ENCODE measurements at places on chromosomes 4 and X.

DNA sequence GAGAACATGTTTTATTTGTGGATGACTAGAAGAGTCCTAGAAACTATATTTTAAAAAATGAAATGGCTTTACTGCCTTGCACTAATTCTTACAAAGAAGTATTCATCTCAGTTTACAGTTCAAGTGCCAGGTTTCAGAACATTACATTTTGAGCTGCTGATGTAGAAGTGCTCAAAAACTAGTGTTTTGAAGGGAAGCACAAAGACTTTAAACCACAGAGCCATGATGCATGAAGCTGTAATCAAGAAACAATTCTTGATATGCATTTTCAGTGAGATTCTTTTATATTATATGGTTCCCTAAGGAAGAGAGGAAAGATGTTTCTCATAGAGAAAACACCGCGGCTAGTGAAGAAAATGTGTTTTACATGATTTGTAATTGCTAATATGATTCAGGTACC lies 1163.0 kb downstream of the RAPGEF2 start:
- DNase-seq: no peak

DNA sequence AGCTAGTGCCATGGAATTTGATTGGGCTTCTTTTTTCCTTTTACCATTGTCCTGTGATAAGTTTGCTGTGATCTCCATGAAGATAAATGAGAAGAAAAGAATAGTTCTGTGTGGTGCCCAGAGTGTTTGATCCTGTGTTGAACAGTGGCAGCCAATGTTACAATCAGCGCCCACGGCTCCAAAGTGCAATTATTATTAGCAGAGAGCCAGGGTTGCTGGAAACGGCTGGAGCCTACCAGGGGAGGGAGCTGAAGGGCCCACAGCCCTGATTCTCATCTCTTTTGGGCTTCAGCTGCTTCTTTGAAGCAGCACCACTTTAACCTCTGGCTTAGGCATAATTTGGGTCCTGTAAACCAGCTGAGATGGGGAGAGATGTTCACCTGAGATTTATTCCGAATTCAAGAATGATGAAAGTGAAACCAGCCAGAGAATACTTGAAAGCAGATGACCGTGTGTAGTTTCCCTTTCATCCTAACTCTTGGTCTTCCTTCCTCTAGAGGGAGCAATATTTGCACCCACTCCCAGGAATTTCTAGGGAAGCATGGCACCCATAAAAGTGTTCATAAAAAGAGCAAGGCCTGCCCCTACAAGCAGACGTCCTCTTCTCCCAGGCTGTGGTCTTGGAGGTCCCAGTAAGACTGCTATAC lies 298.3 kb downstream of the EVC2 start:
- no peak for DNase-seq

GRCh38 chrX:119147486-119147885 lies 19.9 kb upstream of the KIAA1210 start:
- DNase-seq: no peak

DNA sequence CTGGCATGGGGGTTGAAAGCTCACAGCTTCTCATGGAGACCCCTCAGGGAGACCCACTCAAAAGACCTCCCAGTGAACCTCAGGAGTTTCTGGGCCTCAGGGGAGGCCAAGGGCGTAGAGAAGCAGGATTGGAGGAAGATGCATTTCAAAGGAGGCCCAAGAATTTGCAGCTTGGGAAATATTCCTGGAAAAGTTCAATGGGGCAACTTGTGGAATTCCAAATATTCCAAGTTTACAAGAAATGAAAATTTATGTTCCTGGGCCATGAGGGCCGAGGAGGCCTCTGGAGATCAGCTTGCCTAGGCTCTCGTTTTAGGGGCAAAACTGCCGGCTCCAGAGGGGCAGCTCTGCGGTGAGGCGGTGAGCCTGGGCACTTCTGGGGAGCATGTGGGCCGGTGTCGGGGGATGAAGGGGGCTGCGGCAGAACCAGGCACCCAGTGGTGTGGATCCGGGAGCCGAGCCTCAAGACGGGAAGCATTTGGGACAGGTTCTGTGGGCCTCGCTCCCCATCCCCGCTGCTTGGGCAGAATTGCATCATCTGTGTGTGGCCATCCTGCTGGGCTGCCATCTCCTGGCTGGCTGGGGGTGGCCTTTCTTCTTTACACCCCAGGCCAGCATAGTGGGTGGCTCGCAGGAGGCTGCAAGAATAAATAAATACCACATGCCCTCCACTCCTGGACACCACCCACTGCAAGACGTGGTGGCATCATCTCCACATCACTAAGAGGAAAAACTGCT lies 54.6 kb upstream of the GPR78 start:
- DNase-seq: no peak

DNA sequence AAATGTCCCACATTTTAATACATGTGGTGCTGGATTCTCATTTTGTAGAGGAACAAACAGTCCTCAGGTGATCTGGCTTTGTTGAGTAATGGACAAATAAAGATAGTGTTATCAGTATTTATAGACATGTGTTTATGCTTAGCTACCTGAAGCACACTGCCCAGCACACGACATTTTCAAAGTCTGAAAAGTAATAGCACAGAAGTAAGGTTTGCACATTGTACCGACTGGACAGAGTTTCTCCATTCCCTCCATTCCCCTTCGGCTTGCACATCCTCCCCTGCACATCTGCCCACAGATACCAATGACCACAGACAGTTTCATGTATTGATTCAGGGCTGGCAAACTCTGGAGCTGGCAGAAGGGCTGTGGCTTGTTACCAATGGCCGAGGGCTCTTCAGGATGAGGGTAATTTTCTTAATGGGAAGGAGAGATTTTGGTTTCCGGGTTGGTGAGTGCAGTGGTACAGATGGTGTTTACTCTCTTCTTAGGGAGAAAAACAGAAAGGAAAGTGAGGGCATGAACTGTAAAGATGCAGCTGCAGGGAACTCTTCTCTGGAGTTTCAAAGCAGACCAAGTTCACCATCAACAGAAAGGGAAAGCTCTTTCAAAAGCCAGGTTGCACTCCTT lies 2.3 kb downstream of the GRPR start:
- no peak for DNase-seq

DNA sequence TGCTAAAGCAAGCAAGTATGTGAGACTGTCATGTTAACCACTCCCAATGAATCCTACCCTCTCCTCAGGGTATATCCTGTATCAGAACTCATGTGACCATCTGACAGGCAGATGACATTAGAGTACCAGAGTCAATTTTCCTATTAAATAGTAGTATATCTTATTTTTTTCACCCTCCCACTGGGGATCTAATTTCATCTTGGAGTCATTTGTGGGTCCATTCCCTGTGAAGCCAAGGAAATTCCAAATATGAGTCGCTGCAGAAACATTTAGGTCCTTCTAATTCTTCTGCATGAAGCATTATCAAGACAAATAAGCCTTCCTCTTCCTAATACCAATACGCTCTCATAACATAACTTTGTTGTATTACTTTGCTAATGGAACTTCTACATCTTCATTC lies 52.2 kb upstream of the BLTP1 start:
- DNase-seq: no peak

DNA sequence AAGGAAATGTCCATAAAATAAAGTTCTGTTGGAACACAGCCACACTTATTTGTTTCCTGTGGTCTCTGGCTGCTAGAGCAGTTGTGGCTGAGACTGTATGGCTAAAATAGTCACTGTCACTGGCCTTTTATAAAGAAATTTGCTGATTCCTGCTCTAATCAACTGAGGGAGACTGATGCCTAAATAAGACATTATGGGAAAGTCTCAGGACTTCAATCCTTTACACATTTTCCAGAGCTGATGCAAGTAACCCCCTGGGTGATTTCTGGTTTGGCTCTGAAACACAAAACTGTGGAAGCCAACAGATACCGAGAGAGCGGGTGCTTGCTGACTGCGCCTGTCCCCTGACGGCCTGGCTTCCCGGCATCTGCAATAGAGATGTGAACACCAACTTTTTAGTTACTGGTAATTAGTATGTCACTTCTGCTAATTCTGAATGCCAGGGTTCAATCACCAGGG lies 64.0 kb downstream of the POLR2B start:
- DNase-seq: no peak

DNA sequence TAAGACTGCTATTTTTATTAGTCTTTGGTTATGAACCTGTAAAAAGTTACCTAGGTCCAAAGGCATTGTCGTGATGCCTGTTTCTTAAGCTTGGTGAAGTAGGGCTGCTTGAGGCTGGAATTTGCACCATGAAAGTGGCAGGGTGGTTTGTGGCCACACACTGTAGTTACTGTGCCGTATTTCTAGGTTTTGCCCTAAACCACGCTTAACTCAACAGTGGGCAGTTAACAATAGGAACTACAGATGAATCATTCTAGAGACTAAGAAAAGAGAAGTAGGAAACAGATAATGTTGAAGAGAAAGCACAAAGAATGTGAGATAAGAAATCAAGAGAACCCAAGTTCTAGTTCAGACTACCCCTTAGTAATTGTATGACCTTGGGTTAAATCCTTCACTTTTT lies 11.5 kb downstream of the ETNPPL start:
- no peak for DNase-seq

- no peak for DNase-seq
Measured at GRCh38 chrX:100731441-100732281, at the start of gene SYTL4. Gene SYTL4 (minus strand): TSS chrX:100732121. CDS start chrX:100702037, 30,084 bp downstream.

GRCh38 chr4:2036866-2037265 lies 22.3 kb upstream of the NAT8L start:
- no peak for DNase-seq

DNA sequence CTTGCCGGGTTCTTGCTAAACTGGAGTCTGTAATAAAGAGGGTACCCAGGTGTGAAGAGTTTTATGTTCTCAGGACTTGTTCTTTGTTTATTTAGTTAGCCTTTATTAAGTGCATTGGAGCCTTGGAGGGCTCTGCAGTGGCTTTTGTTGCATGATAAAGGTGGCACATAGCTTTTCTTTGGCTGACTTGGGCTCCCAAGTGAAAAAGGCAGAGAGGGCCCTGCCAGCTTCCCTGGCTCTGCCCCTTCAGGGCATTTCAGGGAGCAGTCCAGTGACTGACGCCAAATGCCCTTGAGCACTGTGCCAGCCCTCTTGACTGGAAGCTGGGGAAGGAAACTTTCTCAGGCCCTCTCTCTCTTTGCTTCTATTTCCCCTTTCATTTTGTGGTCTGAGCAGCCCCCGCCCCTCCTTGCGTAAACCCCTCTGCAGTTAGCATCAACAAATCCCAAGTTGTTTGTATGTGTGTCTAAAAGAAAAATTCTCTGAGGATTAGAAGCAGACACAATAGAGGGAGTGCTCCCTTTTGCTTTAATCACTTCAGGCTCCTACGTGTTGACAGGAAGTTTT lies 152.2 kb downstream of the NHS start:
- DNase-seq: no peak

GRCh38 chrX:67730296-67730695 lies 186.5 kb downstream of the AR start:
- no peak for DNase-seq

Measured in head of caudate nucleus (tissue), 42 donors.